ENCODE measurements at places on chromosomes 12 and 14.

GRCh38 chr12:26158078-26158764, 33.4 kb upstream of the BHLHE41 start:
- no peak for DNase-seq

DNA sequence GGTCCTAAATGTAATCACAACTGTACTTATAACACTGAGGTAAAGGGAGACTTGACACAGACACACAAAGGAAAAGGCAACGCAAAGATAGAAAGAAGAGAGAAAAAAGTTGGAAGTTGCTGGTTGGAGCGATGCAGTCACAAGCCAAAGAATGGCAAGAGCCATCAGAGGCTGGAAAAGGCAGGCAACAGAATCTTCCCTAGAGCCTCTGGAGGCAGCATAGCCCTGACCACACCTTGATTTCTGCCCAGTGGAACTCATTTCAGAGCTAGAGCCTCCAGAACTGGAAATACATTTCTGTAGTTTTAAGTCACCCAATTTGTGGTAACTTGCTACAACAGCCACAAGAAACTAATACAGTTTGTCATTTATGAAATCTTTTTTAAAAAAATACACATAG, 89.2 kb downstream of the PUS7L start:
- DNase-seq, result no peak

GRCh38 chr14:90900476-90901083, 84.3 kb upstream of the TTC7B start:
- DNase-seq, result no peak

GRCh38 chr14:79036441-79036840, 866.3 kb downstream of the NRXN3 start:
- DNase-seq, result no peak
